ENCODE measurements at places on chromosomes 11 and 22. TPM values are rescaled to one million over a fixed set of nuclear protein-coding genes. Genes with fewer than 3 reads are reported as not detected.

GRCh38 chr22:19352766-19353165 is 61.2 kb upstream of the CLTCL1 start:
- no peak for DNase-seq

DNA sequence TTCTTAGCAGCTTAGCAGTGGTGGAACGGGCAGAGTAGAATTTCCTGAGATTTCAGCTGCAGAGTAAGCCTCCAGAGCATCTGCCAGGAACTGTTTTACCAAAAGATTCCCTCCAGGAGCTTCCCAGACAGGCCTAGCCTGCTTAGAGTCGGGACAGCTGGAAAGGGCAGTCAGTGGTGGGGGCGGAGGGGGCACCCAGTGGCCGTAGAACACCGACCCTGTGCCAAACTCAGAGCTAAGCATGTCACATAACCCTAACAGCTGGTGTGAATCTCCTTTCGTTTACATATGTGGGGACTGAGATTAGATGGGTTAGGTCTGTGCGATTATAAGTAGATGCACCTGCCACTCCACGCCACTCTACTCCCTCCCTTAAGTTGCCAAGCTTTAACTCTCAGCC is 80.0 kb upstream of the CRTAM start:
- DNase-seq: no peak

- DNase-seq: no peak
Observed at GRCh38 chr11:110131386-110132123, 38.4 kb downstream of the ZC3H12C start.

DNA sequence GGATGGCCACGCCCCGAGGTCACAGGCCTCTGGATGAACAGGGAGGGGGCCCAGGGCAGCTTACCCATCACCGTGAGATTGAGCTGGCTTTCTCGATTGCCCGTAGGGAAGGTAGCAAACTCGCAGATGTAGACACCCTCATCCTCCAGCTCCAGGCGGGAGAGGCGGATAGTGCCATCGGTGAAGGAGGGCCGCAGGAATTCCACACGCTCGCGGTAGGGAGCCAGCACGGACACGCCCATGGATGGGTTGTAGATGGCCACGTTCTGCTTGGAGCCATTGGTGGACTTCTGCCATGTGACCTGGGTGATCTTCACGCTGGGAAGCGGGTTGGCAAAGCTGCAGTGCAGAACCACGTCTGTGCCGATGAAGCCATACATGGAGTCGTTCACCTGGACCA is 50.6 kb downstream of the NECTIN1 start:
- no peak for DNase-seq

Gene HORMAD2
- not detected for total RNA-seq

Data from SJSA1 (cell line).